Activated CD8-positive, alpha-beta memory T cell treated with anti-CD3 and anti-CD28 coated beads for 4 hours (primary cell): ENCODE measurements at places on chromosomes 13 and 19.

- no peak for DNase-seq
Observed at GRCh38 chr13:73324842-73325722, 266.3 kb downstream of the KLF5 start.

- DNase-seq, result no peak
Observed at GRCh38 chr13:40152145-40152544, 496.7 kb downstream of the COG6 start.

DNA sequence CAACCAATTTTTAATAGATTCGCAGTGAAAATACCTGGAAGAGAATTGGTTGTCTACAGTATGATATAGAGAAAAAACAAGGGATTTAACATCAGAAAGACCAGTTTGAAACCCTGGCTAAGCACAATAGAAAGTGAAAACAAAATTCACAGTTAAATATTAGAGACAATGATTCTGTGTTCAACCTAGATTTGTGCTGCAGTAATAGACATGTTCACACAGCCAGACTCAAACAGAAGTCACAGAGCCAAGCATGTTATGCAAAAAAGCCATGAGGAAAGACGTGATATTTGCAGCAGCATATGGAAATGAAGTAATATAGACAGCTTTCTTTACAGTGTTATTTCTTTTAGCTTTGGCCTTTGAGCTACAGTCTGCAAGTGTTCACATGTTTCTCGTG lies 48.1 kb downstream of the SCEL start:
- DNase-seq, result no peak

DNA sequence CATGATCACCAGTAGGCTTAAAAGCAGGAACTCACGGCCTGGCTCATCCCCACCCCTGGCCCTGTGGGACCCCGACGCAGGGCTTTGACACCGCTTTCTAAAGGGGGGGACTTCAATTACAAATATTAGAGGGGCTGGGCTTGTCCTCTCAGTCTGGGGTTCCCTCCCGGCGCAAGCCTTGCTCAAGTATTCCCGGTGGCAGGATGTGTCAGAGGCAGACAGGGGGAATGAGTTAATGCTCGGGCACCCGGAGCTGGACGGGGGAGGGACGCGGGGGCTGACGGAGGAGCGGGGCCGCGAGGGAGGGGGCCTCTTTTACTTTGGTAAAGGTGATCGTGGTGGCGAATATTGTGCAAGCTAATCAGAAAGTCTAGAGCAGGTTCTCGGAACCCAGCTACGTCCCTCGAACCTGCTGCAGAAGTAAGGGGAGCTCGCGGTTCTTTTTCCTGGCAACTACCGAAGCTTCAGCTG lies 1.1 kb downstream of the FGF14 start:
- DNase-seq, result no peak

- DNase-seq, result no peak
Observed at GRCh38 chr13:72141855-72142519, 275.0 kb upstream of the DACH1 start.
